ENCODE measurements at places on chromosomes 5 and 9.

DNA sequence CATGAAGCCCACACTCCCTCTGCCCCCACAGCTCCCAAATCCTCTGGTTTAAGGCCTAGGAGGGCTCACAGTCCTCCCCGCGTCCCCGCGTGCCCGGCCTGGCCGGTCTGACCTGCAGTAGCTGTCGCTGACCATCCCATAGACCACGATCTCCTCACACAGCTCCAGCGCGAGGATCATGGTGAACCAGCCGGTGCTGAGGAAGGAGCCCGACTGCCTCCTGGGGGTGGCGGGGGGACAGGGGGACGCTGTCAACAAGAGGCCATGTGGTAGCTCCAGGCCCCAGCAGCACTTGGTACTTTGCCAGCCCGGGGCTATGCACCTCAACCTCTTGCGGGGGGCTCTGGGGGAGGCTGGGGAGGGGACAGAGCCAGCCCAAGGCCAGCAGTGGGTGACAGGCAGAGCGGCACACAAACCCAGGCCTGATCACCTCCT lies 7.0 kb downstream of the ST6GALNAC4 start:
- no peak for DNase-seq

GRCh38 chr5:177311723-177312648 lies at the start of gene MXD3:
Gene MXD3, minus strand, starts transcription at chr5:177311898. Its CDS starts 68 bp downstream, at chr5:177311830.
- DNase-seq, result peak; percentile 49

GRCh38 chr9:136791516-136792276 lies 552 bp downstream of the TMEM141 start:
- no peak for DNase-seq

DNA sequence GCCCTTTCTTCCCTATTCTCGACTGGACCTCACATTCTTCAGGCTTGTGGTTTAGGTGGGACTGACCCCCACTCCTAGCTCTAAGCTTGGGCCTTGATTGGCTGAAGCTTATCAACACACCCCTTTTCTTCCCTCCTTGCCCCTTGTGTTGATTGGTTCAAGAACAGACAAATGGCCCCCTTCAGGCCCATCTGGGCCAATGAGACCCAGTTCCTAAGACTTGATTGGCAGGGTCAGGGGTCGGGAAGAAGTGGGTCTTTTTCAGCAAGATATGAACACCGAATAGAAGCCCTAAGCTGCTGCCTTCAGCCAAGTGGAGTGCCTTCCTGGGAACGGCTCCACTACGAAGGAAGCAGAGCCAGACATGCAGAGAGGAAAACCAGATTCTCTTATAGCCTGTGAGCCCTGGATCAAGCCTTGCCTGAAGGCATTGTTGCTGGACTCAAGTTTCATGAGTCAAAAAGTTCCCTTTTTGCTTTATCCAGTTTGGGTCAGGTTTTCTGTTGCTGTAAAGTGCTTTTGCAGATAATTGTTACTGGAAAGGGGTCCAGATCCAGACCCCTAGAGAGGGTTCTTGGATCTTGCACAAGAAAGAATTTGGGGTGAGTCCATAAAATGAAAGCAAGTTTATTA lies 22.4 kb upstream of the NCS1 start:
- DNase-seq, result no peak

DNA sequence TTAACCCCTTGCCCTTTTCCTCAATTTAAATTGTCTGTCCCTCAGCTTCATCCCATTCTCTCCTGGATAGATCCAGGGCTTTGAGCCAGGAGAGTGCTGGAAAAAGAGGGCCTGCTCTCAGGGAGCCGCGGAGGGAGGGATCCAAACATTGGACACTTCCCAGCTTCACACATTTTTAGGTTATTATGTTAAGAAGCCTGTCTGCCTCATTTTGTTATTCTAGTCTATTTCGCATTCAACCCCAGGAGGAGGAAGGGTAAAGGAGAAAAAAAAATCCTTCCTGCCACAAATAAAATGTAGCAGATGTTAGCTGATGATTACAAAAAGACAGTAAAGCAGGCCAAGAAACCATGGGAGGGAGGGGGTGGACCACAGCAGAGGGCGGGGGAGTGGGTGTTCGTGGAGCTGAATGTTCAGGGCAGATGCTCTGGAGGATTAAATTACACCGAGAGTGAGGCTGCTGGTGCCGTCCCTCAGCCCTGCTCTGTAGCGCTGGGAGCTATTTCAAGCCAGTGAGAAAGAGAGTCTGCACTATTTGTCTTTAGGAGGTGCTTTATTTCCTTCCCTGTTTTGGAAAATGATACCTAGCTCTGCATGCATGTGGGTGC lies 60.6 kb upstream of the ZFR start:
- peak; percentile 94 for DNase-seq

DNA sequence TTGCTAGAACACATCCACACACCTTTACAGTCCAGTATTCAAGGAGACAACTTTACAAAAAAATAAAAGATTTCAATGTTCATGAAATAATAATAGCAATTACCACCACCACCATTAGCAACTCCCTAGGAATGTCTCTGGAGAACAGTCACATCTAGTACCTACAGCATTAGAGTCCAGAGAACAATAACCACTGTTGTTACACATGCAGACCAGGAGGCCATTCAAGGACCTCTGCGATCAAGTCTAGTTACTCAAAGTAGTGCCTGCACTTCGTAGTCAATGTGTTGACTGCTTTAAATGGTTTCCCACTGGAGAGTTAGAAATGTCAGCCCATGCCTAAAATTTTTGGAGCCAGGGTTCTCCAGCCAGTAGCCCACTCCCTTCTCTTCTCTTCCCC lies 244.4 kb downstream of the DEPDC1B start:
- DNase-seq, result no peak

DNA sequence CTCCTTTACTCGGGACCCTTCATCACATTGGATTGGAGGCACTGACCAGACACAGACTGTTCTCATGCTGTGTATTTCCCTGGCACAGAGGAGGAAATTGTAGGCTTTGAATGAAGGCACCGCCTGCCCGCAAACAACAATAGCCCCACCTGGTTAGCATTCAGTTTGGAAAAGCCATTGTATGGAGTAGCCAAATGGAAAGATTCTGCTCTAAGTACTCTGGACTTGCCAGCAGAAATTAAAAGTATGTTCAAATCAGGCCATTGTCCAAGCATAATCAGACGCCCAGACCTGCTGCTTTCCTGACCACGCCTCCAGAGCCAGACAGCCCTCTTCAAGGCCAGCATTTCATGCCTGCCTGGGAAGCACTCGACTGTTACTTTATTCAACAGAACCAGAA lies 8.0 kb upstream of the SEMA4D start:
- DNase-seq, result no peak

DNA sequence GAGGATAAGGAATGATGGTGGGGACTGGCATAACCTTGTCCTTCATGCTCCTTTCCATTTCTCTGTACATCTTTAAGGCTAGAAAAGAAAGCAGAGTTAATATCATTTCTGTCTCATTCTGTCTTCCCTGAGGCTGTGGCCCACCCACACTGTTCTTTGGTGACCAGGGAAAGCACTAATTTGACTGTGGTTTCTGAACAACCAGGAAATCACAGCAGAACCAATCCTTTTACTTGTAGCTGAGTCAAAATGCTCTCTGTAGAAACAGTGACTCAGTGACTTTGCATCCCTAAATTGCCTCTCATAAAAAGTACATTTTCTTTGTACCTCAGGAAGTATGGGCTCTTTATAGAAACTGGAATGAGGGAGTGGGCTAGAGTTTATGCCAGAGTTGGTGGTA lies 28.1 kb downstream of the IL33 start:
- DNase-seq, result peak; percentile 48

DNA sequence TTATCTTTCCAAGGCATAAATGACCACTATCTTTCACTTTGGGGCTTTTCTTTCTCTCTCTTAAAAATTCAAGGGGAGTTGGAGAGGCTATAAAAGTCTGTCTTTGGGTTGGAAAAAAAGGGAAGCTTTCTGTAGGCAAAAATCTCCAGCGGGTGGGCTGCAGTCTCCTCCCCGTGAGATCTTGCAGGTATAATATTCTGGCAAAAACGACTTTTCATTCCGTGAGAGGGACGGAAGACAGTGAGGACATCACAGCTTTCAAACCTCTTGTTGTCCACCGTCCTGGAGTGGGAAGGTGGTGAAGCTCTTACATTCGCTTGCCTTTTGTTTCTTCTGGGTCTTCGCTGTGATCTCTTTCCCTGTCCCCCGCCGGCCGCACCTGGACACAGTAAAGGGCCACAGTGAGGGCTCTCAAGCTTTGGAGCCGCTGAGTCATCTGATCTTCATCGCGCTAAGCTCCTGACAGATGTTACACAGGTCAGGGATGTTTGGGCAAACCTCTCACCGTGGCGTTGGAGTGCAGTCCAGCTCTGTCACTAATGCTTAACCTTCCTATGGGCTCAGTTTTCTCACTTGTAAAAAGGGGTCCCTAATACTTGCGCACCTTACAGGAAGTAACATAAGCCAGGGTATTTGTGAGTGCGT lies 61.9 kb upstream of the MEGF10 start:
- DNase-seq, result no peak

GRCh38 chr9:2192356-2192979 lies 177.3 kb downstream of the SMARCA2 start:
- no peak for DNase-seq

GRCh38 chr5:109028608-109029299 lies 281.1 kb downstream of the FER start:
- no peak for DNase-seq

Data from AG09309 (cell line).